ENCODE measurements at places on chromosomes 5 and 9.

DNA sequence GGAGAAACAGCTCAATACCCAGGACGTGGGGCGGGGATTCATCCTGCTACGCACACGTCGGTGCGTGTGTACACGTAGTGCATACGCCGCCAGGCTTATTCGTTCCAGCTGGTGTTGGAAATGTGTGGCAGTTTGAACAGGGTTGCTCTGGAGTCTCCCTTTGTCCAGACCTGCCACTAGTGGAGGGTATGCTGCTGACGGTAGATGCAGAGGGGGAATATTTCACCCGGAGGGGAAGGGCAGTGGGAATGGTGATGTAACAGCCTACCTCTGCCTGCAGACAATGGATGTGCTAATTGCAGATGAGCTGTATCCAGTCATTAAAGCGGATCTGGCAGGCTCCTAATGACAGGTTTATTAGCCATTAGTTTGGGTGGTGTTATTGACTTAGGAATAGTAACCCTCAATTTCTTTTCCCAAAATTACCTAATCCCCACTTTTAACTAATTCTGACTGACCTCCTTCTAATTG, 142.7 kb downstream of the PAX5 start:
- no peak for DNase-seq

GRCh38 chr5:172798422-172799215, 27.6 kb upstream of the DUSP1 start:
- DNase-seq, result no peak

- no peak for DNase-seq
Measured at GRCh38 chr9:35792024-35792813, 828 bp downstream of the NPR2 start.

DNA sequence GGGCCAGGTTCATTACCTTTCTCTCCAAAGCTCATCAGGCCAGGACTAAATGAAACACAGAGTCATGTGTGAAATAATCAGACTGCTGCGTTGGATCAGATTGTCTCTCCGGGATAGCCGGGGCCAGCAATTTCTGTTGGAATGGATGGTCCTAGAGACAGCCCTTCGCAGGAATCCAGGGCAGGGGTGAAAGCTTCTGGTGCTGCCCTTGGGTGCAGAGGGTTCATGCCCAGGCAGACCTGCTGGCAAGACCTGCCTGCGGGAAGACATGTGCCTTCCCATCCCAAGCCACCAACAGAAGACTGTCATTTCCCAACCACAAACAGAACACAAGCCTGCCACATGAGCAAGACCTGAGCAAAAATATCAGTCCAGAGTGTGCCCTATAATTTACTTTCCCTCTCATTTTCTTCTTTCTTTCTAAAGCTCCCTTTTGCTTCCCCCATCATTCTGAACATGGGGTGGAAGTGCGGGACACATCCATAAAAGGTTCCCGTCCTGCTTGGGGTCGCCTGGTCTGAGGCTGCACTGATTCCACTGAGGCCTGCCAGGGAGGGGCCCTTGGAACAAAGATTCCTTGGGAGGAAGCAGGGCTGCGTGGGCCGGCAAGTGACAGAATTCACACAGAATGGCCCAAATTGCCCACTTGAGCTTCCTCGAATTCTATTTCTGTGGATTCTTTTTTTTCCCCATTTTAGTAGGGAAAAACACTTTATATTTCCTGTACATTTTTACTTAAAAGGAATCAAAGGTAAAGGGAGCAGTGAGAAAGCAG, 57.3 kb downstream of the UBE2QL1 start:
- no peak for DNase-seq

DNA sequence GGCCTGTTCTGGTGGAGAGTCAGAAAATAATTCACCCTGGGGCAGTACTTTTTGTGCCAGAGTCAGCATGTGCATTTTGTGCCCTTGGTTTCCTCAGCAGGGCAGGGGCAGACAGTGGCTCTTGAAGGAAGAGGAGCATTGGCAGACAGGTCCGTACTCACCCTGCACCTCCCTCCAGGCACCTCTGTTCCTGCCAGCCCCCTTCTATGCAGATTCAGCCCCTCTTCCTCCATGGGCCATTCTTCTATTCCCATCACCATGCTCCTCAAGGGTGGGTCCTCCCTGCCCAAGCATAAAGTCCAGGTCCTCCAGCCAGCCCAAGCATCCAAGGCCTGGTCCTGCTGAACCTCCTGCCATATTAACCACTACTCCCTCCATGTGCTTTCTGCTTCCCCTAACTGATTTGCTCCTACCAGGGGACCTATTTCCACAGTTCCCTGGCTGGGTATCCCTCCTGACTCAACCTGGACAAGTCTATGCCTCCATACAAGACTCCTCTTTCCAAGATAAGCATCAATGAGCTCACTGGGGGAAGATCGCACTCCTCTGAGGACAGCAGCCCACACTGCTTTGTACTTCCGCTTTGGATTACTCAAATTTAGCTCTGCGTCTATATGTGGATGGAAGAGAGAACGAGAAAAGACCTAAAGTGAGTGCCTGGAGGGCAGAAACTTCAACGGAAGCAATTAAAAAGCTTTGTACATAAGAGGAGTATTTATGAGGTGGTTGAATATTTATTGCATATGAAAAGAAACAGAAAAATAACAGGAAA, 9.3 kb upstream of the ACSL6 start:
- no peak for DNase-seq

GRCh38 chr9:13608451-13608850, 329.0 kb upstream of the MPDZ start:
- no peak for DNase-seq

DNA sequence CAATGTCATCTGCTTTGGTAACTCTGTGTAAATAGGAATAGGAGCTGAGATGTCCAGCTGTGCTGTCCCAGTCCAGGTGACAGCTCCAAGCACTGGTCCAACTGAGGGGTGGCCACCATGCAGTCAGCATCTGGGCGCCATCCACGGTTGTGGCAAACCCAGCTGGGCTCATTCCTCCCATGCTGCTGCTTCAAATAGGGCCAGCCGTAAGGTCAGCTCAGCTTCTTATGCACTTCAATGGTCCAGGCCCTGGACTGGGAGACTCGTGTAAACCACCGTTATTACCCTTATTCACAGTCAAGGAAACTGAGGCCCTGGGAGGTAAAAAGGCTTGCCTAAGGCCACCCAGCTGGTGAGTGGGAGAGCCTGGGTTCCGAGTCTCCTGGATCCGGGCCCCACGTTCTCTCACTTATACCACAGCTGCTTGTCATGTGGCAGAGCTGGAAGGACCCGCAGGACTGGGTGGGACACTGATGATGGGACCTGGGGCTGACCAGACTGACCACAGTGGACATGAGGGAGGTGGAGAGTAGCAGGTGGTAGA, 38.7 kb upstream of the ANGPTL2 start:
- DNase-seq, result no peak
